ENCODE measurements at places on chromosomes 12 and 14.

DNA sequence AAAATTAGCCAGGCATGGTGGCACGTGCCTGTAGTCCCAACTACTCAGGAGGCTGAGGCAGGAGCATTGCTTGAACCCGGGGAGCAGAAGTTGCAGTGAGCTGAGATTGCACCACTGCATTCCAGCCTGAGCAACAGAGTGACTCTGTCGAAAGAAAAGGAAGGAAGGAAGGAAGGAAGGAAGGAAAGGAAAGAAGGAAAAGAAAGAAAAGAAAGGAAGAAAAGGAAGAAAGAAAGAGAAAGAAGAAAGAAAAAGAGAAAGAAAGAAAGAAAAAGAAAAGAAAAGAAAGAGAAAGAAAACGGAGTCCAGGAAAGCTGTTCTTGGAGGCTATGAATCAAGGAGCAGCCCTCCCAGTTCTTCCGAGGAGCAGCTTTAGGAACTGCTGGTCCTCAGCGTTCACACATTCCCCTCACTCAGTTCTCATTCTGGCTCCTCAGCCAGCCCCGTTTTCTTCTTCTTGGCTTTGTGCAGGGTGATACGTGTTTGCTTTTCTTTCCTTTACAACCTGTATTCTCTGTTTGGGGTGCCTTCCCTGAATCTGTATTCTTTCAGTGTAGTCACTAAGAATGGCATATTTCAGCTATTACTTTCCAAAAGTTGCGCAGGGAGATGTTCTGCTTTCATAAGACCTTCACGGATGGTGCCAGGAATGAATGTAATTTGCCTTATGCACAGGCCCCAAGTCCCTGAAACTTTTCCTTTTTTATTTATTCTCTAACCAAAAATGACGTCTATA lies 12.2 kb downstream of the FBXL14 start:
- DNase-seq = no peak

DNA sequence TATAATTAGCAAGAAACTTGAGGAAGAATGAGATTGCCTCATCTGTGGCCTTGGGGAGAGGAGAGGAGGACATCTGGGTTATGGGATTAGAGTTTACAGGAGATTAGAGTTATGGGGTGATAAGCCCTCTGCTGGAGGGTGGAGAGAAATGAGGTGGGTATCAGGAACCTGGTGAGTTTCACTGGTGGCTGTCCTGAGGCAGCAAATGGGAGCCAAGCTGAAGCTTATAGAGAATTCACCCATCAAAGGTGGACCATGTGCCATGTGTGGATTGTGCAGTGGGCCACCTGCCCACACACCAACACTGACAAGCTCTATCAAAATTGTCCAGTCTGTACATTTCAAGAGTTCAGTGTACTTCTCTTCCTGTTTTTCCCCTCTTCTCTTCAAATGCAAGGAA lies 135.3 kb downstream of the AEBP2 start:
- DNase-seq = no peak

- no peak for DNase-seq
Measured at GRCh38 chr14:34912182-34912581, 37.0 kb upstream of the BAZ1A start.

- DNase-seq = no peak
Measured at GRCh38 chr12:50677858-50678257, 86.0 kb upstream of the ATF1 start.

- DNase-seq = no peak
Measured at GRCh38 chr12:116385486-116386217, 108.2 kb upstream of the MED13L start.

DNA sequence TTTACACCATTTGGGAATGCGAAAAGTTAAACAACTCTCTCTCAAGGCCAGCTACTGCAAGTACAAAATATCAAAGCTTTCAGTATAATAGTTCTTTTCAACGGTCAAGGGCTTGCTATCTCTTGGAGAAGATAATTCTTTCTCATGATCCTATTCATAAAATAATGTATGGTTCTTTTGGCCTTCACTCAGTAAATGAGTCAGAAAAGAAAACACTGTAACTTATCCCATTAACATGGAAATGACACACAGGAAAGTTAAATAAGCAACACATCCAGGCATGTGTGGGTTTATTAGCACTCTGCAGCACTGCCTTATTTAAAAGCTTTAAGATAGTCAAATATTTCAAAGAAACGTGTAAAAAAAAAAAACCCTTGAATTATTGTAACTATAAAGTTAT lies 36.9 kb downstream of the ZFC3H1 start:
- no peak for DNase-seq

- no peak for DNase-seq
Measured at GRCh38 chr12:71057330-71057729, 100.5 kb downstream of the TSPAN8 start.

DNA sequence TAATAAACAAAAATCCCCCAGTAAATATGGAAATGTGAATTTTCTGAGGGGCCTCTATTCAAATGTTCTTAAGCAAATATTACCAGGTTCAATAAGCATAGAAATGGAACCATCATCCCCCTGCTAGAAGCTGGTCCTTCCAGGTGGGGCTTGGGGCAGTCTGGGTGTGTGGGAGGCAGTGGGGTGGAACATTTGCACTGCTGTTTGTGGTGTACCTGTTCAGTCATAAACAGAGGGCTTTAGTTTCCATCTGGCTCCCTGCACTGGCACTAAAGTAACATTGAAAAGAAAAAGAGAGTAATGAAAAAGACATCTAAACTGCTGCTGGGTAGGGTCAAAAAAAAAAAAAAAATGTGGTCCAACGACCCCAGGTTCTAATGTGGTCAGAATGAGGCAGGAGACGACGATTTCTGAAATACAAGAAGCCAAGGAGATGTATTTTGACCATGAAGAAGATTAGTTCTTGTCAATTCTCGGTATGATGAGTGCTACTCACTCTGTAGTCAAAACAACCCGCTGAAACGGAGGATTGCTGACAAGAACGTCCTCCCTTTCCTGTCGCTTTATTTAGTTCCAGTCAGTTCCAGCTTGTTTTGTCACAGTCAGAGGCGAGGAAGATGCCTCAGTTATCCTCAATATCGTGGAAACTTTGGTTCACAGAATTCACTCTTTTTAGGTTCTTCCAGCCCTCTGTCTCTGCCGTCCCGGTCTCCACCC lies 44.2 kb upstream of the MANSC4 start:
- no peak for DNase-seq

- DNase-seq = peak; percentile 87
Measured at GRCh38 chr12:49342066-49342913, 4.4 kb upstream of the DNAJC22 start.

GRCh38 chr14:58954052-58954451 lies 234.4 kb upstream of the DAAM1 start:
- no peak for DNase-seq

DNA sequence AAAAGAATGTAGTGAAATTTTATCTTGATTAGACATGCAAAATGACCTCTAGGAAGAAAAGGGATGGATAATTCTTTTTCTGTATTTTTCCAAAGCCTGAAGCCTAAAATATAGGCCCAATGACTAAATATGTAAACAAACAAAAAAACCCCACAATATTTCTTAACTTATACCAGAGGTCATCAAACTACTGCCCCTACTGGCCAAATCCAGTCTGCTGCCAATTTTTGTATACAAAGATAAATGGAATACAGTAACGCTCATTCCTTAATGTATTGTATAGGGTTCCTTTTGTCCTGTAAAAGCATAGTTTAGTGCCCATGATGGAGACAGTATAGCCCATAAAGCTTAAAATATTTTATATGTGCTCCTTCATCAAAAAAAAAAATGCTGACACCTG lies 145.7 kb upstream of the ALG10 start:
- DNase-seq = no peak

GRCh38 chr14:53306911-53307310 lies 153.8 kb upstream of the DDHD1 start:
- DNase-seq = no peak

GRCh38 chr14:41654196-41654595 lies 47.5 kb downstream of the LRFN5 start:
- no peak for DNase-seq

DNA sequence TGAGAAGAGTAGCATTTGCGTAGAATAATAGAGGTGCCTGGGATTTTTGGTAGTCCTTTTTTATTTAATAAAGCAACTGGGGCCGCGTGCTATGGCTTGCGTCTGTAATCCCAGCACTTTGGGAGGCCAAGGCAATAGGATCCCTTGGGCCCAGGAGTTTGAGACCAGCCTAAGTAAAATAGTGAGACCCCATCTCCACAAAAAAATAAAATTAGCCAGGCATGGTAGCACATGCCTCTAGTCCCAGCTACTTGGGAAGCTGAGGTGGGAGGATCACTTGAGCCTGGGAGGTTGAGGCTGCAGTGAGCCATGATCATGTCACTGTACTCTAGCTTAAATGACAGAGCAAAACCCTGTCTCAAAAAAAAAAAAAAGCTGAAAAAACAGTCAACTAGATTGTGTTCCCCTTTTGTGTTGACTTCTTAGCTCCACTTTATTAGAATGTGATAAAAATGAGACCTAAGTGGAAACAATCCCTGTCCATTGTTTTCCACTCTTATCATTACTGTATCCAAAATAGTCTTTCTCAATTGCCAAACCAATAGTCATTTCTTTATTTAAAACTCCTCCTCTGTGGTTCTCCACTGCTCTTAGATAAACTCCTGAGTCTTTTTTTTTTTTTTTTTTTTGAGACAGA lies 7.4 kb downstream of the PRKCH start:
- DNase-seq = no peak

- DNase-seq = no peak
Measured at GRCh38 chr12:46388427-46389021, 16.0 kb upstream of the SLC38A2 start.

GRCh38 chr14:40694023-40694422 lies 912.7 kb upstream of the LRFN5 start:
- no peak for DNase-seq

GRCh38 chr12:23944067-23944466 lies 5.4 kb downstream of the SOX5 start:
- no peak for DNase-seq

- no peak for DNase-seq
Measured at GRCh38 chr12:57604454-57604991, at the start of gene DTX3. TSS of gene DTX3 (plus strand) at chr12:57604824. CDS start at chr12:57606518, 1,694 bp downstream.

- no peak for DNase-seq
Measured at GRCh38 chr14:101362529-101363260, 198.6 kb upstream of the DIO3 start.

- DNase-seq = peak; percentile 21
Measured at GRCh38 chr12:116708826-116709756, 28.8 kb downstream of the SPRING1 start.

DNA sequence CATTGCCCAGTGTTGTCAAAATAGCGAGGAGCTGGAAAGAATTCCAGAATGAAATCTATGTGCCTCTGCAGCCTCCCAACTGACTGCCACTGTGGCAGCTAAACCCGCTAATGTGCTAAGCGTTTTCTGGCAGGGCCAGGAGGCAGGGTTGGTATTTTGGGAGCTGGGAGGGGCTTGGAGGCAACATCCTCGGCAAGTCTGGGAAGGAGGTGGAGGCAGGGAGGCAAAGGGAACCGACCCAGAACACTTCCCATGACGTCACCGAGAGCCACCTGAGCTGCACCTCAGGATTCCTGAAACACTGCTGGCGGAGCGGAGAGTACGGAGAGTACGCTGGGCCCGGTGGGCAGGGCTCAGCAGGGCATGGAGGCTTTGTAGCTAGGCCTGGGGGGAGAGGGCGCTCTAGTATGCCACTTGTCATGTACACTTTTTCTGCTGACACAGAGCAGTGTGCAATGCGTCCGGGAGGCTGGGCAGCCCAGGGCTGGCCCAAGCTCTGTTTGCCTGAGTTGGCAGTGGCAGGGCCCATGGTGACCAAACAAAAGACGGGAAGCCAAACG lies 81.5 kb downstream of the DPF3 start:
- no peak for DNase-seq

GRCh38 chr12:6554168-6555017 lies 1.4 kb downstream of the IFFO1 start:
- no peak for DNase-seq

- DNase-seq = no peak
Measured at GRCh38 chr12:108614041-108614440, 16.2 kb upstream of the TMEM119 start.

DNA sequence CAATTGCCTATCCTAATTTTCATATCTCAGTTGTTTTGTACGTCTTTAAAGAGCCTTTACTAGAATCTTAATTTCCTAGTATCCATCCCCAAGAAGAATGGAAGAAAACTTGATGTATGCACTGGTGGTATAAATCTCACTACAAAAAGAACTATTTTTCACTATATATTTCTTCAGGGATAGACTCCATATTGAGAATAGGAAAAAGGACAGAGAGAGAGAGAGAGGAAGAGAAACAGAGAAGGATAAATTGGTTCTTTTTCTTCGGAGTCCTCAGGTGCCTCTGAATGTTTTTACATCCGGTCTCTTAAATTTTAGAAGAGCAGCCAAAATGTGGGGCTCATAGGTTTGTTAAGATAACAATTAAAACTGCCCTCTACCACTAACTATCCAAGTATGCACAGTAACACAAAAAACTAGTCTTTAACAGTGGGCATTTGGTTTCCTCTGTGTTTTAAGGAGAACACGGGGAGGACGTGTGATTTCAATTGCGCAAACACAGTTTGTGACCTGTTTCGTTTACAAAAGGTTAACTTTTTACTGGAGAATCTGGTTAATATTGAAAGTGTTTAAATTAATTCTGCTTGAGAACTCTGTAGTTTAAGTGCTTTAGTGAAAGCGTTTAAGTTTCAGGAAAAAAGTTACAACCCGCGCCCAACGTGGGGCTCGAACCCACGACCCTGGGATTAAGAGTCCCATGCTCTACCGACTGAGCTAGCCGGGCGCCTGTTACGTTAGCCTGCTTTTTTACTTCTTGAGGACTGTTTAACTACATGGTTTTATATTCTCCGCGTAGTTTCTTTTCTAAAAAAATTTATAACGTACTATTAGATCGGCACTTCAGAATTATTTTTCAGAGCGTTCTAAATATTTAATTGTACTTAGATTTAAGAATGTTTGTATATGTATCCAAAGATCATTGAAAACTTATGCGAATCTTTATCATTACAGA lies 5.1 kb upstream of the PSMA3 start:
- DNase-seq = peak; percentile 42

GRCh38 chr12:11922361-11922760 lies 148.4 kb upstream of the BCL2L14 start:
- DNase-seq = no peak

DNA sequence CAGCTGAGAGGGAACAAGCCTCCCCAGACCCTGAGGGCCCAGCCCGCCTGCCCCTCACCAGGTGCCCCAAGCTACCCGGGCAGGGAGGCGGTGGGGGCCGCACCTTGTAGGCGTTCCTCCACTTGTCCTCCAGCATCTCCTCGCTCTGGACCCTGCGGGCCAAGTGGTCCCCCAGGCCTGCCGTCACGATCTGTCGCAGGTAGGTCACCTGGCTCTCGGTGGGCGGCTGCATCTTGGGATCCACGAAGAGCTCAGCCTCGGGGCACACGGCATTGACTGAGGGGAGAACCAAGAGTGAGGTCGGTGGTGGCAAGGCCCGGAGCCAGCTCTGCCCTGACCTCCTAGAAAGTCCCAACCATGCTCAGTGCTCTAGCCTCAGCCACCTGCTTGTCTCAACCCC lies 36.6 kb downstream of the DHX37 start:
- no peak for DNase-seq

GRCh38 chr12:128076188-128076587 lies 190.8 kb upstream of the TMEM132C start:
- DNase-seq = no peak

GRCh38 chr14:102827716-102828115 lies 50.5 kb downstream of the TRAF3 start:
- no peak for DNase-seq

Measured in NCI-H1930 (cell line).